ENCODE measurements at places on chromosomes 1 and 21.

GRCh38 chr1:113881661-113882060, 5.7 kb downstream of the BCL2L15 start:
- no peak for DNase-seq

- peak; percentile 93 for DNase-seq
These were observed at the start of the genes CFAP57 and EBNA1BP2 for GRCh38 chr1:43171876-43172526. Gene CFAP57, plus strand, starts transcription at chr1:43172330. Its CDS starts 424 bp downstream, at chr1:43172754. Gene EBNA1BP2, minus strand, starts transcription at chr1:43172290. Its CDS starts 172 bp downstream, at chr1:43172118.

GRCh38 chr1:101392552-101392951, 155.7 kb downstream of the S1PR1 start:
- no peak for DNase-seq

DNA sequence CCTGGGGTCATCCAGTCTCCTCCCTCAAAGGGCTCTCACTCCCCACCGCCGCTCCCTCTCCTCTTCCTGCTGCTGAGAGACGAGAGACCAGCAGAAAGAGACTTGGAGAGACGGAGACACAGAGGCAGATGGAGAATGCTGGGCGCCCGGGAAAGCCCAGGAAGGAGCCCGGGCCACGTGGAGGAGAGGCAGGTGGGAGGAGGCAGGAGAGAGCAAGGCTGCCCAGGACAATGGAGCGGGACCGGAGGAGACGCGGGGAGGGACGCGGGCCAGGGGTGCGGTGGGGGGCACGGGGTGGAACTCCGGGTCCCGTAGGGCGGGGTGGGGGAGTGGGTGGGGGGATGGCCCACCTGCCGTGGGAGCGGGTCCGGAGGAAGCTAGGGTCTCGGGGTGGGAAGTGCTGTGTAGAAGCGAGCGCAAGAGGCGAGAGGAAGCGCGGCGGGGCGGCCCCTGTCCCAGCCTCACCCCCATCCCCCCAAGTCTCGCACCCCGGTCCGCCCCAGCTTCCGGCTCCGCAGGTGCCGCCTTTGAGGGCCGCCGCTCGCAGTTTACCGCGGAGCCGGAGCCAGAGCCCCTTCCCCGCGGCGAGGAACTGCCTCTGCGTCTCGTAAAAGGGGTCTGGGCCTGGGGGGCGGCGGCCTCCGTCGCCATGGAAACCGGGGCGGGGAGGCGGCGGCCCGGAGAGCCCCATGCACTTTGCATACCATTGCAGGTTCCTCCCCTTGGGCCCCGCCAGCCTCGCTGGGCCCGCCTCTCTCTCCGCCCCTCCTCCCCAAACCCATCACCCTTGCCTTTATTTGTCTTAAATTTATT, 11.7 kb upstream of the EPHA2 start:
- no peak for DNase-seq

DNA sequence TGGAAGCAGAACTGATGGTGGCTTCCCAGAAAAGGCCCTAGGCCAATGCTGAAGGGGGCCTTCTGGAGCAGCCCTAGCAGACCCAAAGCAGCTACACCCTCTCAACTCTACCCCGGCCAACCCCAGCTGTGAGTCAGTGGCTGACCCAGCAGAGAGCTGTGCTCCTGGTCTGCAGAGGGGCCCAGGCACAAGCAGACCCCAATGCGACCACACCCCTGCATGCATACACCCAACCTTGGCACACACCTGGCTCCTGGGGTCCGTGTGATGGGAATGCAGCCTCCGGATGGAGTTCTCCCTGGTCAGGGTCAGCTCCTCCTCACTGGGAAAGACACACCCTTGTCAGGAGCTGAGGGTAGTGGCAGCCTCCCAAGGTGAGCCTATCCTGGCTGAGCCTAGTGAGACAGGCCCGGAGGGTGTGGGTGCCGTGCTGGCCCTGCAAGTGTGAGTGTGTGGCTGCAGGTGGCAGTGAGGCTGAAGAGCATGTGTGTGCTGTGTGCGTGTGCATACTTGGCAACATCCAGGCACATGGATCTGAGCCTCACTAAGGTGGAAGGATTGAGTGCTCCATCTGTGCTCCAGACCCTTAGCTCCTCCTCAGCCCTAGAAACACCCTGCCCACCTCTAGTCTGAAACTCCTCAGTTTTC, 3.9 kb upstream of the ARHGAP30 start:
- no peak for DNase-seq

DNA sequence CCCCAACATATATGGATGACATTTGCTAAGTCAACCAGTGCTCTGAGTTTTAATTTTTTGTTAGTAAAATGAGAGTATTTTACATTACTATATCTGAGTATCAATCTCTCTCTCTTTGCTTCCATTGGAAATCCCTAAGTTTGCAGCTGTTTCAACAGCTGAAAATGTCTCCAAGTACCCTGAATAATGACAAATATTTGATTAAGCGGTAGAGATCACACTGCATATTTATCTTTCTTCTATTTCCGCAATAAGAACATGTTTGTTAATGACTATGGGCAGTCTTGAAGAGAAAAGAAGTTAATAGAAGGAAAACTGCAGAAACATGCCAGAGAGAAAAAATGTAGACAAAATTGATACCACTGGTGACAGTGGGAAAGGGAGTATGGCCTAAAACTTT, 1117.5 kb downstream of the NCAM2 start:
- DNase-seq = no peak

GRCh38 chr1:71116729-71117128, 35.9 kb upstream of the ZRANB2 start:
- DNase-seq = no peak

DNA sequence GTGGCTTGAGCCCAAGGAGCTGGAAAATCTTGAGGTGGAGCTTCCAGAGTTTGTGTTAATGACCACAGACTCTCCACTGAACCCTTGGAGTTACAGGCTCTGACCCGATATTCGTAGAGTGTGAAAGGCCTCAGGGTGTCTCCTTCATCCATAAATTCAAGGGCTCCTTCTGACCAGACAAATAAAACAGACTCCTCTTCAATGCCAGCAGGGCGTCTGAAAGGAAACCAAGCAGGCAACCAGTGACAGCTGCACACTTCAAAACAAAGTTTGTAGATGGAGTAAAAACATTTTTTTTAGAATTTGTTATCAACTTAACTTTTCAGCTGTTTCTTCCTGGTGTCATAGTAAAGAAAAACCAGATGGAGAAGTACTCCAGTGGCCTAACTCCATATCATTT, 161.1 kb downstream of the KCTD3 start:
- DNase-seq = no peak

DNA sequence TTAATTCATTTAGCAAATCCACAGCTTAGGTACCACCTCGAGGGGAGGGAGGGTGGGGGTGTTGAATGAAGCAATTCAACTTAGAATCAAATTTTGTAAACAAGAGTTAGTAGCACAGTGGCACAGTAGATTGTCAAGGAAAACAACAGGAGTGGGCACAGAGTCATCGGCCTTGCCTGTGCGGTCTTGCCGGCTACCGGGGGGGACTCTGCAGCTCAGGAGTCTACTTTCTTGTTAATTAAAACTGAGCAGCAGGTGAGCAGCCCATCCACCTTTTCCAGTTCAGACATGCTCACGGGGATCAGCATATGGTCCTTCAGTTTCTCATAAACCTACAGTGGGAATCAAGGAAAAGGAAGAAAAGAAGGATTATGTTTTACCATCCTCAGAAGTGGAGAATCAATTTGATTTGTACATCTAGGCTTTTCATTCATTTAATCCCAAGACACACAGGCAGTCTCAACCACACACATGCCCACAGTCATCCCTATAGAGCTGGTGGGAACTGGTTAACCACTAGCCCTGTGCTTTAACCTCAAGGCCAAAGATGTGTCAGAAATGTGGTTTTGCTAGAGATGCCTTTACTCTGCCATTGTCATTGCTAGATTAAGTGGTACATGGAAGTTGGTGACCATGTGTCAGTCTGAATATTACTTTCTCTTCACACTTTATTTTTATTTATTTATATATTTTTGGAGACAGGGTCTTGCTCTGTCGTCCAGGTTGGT, 45.0 kb upstream of the BCL10 start:
- no peak for DNase-seq

DNA sequence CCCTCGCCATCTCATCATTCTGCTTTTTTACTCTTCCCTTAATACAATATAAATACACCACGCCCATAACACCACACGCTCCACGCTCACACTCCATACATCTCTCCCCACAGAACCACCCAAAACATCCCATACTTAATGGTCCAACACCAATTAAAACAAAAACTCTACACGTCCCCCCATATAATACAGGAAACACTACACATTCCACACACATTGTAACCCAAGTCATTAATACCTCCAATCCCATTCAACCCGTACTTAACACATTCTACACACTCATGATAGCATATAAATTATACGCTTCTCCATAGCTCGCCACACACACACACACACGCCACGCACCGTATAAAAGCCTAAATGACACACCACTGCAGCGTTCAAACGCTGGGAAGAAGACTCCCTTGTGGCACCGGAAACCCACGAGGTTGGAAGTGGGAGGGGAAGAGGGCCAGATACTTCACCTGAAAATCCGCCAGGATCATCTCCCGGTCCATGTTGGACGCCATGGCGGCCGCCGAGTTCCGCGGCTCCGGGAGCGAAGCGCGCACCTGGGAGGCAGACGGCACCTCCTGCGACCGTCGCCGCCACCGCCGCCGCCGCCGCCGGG, 659 bp downstream of the FAF1 start:
- DNase-seq = peak; percentile 17

- DNase-seq = no peak
These were observed 769 bp downstream of the GALE start for GRCh38 chr1:23799570-23800399.

GRCh38 chr1:182003953-182004586, 57.4 kb downstream of the ZNF648 start:
- no peak for DNase-seq

DNA sequence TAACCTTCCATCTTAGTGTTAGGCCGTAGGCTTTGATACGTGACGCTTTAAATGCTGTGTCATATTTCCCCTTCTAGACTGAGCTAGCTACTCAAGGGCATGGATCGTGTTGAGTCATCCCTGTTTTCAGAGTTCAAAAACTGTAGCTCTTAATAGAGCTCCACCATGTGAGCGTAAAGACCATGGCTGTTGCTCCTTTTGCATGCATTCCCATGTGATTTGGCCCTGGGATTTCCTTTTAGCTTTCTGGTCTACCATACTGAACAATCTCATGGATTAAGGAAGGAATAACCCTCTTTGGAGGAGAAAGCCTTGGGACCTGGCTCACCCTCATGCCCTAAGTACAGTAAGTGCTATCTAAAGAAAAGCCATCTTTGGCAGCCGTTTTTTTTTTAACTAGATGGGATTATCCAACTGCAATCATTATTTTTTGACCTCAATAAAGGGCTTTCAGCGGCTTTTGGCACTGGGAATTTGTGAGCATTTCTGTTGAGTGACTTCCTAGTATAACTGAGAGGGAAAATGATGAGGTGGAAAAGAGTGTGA, 76.6 kb downstream of the PLPP3 start:
- no peak for DNase-seq

DNA sequence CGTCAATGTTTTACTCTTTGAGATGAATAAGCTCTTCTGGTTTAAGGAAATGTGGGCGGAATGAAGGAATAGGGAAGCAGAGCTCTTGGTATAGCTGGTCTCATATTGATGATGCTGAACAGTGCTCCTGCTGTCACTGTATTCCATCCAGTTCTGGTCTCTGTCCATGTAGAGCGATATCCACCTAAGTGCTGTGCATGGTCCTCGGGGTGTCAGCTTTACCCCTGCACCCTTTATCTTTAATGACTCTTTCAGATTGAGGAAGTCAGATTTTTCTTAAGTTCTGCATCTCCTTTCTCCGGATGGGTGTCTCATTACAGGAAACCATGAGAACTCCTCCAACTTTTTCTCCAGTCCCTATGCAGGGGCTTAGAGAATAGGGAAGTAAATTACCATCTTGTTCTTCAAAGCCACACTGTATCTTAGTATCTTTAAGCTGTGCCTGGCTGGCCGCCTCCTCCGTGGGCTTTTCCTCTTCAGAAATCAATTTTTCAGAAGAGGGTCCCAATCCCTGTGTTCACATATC, 52.9 kb downstream of the PDE4B start:
- DNase-seq = no peak

- no peak for DNase-seq
These were observed 17.4 kb downstream of the TNFRSF1B start for GRCh38 chr1:12184008-12184681.

DNA sequence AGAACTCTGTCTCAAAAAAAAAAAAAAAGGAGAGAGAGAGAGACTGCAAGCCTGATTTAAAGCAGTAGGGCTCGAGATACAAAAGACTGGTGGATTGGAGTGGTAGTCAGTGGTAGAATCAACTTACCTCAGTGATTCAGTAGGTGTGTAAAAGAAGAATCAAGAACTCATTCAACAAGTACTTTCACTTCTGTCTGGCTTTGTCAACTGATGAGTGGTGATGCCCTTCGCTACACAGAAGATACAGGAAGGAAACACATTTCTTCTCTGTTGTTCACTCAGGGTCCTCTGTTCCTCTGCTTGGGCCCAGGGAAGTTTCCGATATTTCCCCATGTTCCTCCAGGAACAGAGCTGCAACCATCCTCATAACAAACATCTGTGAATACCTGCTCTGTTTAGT, 68.6 kb upstream of the COG2 start:
- DNase-seq = no peak

GRCh38 chr1:58011978-58012377, 534.5 kb downstream of the OMA1 start:
- no peak for DNase-seq

DNA sequence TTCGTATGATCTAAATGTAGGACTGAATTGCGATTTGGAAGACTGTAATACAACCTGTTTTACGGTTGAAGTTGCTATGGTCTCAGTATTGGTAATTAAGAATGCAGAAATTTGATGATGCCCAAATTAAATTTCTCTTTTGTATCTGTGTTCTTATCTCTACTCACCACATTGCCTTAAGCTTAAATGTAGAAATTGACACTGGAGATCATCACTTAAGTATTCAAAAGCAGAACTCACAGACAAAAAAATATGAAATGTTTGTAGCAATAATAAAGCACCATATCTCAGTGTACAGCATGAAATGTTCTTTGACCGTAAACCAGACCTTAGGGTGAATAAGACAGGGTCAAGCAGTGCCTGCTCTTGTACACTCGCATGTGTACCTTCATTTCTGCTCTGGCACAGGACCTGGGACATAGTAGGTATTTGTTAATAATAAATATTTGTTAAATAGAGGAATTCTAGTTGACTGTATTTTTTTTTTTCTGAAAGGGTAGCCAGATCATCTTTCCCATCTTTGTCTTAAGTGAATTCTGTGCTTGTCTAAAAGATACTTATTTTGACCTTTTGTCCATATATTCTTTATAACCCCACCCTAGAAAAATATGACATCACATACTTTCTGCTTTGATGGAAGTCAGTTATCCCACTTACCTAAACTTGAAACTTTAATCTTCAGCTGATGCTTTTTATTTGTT, 1.5 kb downstream of the CDC7 start:
- no peak for DNase-seq

GRCh38 chr1:204713541-204713940, 28.0 kb upstream of the LRRN2 start:
- no peak for DNase-seq

DNA sequence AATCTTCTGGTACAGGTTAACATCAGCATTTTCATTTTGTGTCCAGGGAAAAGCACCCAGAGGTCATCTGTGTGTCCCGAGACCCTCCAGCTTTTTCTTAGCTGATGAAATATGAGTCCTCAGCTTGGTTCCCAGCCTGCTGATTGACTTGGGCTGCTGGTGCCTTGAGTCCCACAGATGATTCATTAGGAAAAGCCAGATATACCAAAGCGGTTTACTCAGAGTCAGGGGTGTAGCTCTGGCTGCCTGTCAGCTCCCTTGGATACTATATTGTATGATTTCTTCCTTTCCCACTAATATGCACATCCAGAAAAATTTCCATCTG, 43.7 kb upstream of the MAB21L3 start:
- DNase-seq = no peak

GRCh38 chr1:89271341-89272015, 1.2 kb downstream of the GBP5 start:
- no peak for DNase-seq

- DNase-seq = no peak
These were observed 9.6 kb upstream of the USP24 start for GRCh38 chr1:55224729-55225128.

GRCh38 chr1:35863881-35864625, 19.0 kb upstream of the AGO1 start:
- no peak for DNase-seq

Data from nucleus accumbens (tissue), 56 donors.